Activated CD8-positive, alpha-beta memory T cell treated with anti-CD3 and anti-CD28 coated beads for 1 hour (primary cell): ENCODE measurements at places on chromosomes 4 and X.

GRCh38 chr4:165909947-165910346 lies 36.9 kb downstream of the TLL1 start:
- DNase-seq = no peak

DNA sequence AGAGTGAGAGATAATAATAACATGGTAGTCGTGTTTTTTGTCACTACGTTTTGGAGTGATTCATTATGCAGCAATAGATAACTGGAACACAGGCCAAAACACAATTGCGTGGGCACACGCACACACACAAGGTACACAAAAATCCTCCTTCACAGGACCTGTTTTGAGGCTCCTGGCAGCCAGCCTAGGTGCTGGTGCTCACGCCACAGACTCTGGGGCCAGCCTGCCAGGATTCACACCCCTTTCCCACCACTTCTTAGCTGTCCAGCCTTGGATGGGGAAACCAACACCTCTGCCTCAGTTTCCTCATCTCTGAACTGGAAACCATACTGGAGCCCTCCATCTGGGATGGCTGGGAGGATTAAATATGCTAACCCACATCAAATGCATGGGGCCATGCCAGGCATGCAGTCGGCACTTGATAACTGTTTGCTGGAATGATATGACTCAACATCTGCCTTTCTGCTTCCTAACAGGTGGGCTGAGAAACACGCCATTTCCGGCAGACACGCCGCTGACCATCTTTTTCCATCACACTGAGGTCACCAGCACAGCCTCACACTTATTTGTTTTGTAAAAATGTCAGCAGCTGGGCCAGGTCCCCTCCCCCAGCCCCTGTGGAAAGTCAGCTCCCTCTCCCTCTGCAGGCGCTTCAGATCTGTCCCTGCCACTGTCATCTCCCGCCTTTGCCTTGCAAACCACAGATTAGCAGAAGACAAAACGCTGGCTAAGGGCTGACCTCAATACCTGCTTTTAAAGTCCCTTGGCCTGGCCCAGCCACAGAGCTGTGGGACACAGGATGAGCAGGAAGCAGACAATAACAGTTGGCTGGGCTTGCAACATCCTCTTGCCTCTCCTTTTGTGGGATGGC lies 237.5 kb downstream of the BCOR start:
- DNase-seq = peak; percentile 57

DNA sequence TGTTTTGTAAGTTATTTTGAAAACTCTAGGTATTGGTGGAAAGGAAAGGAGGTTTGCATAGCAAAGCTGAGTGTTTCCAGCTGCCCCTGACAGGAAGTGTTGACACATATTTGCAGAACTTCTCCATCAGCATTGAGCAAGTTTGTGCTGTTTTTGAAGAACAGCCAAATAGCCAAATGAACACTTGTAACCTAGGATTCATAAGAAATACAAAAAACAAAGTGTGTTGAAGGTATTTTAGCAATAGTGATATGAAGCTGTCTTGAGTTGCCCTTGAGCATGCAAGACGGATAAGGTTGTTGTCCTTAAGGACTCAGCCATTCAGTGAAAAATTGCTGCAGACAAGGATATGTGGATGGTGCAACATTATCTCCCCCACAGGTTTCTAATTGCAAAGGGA lies 68.3 kb upstream of the PGM2 start:
- DNase-seq = no peak

GRCh38 chrX:23720117-23720677 lies 22.9 kb downstream of the ACOT9 start:
- DNase-seq = no peak

DNA sequence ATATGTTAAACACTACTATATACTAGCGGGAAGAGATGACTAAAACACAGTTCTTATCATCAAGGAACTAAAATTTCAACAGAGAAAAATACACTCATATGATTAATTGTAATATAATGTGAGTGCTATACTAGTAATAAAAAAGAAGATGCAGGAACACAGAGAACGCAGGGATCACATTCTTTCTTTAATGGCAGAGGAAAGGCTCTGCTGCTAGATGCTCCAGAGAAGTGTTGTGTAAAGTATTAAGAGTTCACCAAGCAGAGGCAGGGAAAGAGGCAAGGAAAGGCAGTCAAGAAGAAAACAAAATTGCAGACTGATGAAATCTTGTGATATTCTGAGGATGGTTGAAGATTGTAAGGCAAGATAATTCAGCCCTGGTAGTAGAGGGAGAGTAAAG lies 394.7 kb downstream of the PDGFC start:
- DNase-seq = no peak

- DNase-seq = no peak
These were observed 1.9 kb upstream of the MTTP start for GRCh38 chr4:99572527-99573240.

GRCh38 chr4:107719207-107719921 lies 670 bp downstream of the PAPSS1 start:
- DNase-seq = peak; percentile 3

GRCh38 chr4:61864286-61864685 lies 664.2 kb downstream of the ADGRL3 start:
- DNase-seq = no peak

DNA sequence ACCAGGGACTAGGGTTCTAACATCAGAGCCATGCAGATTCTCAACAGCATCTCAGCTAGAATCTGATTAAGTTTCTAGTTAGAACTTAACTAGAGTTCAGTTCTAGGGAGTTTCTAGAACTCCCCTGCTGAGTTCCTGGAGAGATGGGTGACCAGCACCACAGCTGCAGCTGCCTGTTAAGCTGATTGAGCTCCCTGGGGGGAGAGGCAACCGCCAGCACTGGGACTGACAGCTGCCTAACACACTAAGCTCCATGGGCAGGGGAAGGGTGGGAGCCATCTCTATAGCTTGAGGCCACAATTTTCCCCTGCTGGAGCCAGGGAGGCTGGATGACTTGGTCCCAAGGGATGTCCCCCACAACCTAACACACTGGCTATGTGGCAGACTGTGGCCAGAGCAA lies 84.2 kb downstream of the CHIC1 start:
- DNase-seq = no peak

DNA sequence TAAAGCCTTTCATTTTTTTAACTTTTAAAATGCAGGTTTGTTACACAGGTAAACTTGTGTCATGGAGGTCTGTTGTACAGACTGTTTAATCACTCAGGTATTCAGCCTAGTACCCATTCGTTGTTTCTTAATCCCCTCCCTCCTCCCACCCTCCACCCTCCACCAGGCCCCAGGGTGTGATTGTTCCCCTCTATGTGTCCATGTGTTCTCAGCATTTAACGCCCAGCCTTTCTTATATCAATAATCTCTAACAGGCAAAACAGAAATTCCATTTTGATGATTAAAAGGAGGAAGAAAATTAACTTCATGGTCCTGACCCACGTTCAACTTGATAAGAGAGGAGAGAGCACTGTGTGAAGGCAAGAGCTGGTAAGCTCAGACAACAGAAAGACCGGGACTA lies 75.1 kb downstream of the TSPAN5 start:
- no peak for DNase-seq

DNA sequence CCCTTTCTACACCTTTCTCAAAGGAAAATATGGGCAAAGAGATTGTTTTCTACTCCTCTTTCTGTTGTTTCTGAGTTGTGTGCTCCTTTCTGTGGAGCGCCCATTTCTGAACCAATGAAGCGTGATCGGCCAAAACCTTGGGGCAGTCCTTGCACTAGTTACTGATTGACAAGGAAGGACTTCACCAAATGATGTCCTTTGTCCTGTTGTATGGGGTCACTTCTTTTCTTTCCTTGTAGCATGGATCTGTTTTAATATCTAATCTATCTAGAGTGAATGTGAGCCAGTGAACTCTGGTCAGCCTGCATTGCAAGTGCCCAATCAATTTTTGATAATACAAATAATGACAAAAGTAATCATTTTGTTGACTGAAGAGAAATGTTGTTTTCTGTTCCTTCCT lies 94.5 kb downstream of the EGF start:
- DNase-seq = no peak

GRCh38 chr4:120777459-120777858 lies 145.1 kb downstream of the PRDM5 start:
- DNase-seq = no peak

DNA sequence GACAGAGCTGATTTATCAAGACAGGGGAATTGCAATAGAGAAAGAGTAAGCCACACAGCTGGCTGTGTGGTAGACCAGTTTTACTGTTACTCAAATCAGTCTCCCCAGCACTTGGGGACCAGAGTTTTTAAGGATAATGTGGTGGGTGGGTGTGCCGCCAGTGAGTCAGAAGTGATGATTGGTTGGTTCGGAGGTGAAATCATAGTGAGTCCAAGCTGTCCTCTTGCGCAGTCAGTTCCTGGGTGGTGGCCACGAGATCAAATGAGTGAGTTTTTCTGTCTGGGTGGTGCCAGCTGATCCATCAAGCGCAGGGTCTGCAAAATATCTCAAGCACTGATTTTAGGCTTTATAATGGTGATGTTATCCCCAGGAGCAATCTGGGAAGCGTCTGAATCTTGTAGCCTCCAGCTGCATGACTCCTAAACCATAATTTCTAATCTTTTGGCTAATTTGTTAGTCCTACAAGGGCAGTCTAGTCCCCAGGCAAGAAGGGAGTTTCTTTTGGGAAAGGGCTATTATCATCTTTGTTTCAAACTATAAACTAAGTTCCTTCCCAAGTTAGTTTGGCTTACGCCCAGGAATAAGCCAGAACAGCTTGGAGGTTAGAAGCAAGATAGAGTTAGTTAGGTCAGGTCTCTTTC lies 44.0 kb upstream of the PPP1R2C start:
- DNase-seq = no peak
